ENCODE measurements at places on chromosomes 3 and 15. TPM values are rescaled to one million over a fixed set of nuclear protein-coding genes. Genes with fewer than 3 reads are reported as not detected.

The CPEB1 gene
- total RNA-seq: 0.52 TPM

The CPA3 gene
- total RNA-seq: 5.2 TPM

The ARNT2 gene
- total RNA-seq: 2.1 TPM

The POLR2M gene
- total RNA-seq: 256 TPM

The ITPR1 gene
- 55.8 TPM for total RNA-seq

The ZNF710 gene
- 3.7 TPM for total RNA-seq

The KBTBD13 gene
- total RNA-seq: 1.6 TPM

The GASK1A gene
- 12.0 TPM for total RNA-seq

The DNASE1L3 gene
- 1.0 TPM for total RNA-seq

The CFAP91 gene
- total RNA-seq: under 0.01 TPM

The FES gene
- total RNA-seq: 19.8 TPM

The TGM4 gene
- not detected for total RNA-seq

The FEZF2 gene
- not detected for total RNA-seq

The ACTC1 gene
- 1,126 TPM for total RNA-seq

The KNG1 gene
- 0.52 TPM for total RNA-seq

The TMF1 gene
- 12.5 TPM for total RNA-seq

The PLSCR4 gene
- 21.9 TPM for total RNA-seq

The OR5K2 gene
- not detected for total RNA-seq

The ZNF860 gene
- total RNA-seq: under 0.01 TPM

The GPR171 gene
- total RNA-seq: 1.6 TPM

All from skeletal muscle tissue (tissue), 5 donors.